H9 (cell line): ENCODE measurements at places on chromosomes 1 and 21. TPM values are rescaled to one million over a fixed set of nuclear protein-coding genes. Genes with fewer than 3 reads are reported as not detected.

GRCh38 chr21:46207920-46208591 is 20.5 kb downstream of the LSS start:
- DNase-seq = no peak

GRCh38 chr1:164905869-164906268 is 346.9 kb downstream of the PBX1 start:
- no peak for DNase-seq

SYT11 gene
- total RNA-seq = 0.28 and 0.39 TPM in 2 replicates

DNA sequence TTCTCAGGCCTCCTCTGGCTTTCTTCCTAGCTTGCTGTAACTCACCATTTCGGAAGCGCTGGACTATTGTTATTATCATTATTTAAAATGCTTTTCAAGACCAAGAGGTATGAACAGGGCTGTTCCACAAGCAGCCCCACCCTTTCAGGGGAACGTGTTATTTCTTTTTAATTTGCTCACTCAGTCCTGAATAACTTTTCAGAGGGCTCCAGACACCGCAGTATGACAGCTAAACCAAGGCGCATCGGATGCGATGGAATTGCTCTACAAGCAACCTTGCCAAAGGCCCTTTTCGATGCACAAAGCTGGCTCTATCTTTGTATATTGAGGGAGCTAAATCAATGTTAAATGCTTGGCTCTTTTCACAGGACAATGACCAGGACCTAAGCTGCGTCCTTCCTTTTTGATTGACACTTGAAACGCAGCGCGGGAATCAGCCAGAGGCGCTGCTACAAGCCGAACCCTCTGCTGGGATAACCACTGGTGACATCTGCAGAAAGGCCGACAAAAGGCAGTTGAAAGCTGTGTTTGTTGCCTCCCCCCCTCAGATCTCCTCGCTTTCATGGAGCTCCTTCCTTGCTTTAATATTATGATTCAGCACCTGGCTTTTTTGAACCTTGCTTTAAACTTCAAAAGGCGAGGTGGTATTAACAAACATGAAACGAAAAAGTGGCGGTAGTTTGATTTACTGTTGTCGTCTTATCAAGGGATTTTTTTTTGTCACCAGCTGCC is 204.7 kb upstream of the PROX1 start:
- no peak for DNase-seq

DNA sequence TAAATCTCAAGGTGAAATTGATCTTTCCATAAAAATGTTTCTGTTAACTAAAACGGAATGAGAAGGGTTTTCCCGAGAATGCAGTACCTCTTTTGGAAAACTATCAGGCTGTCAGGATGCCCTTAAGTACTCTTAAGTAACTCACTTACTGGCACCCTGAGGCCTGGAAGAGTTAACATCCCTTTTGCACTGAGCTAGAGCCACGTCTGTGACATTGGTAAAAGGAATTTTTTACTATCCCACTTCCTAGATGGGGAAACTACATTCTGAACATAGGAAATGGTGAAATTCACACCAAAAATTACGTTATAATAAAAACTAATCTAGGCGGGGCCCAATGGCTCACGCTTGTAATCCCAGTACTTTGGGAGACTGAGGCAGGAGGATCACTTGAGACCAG is 39.7 kb upstream of the MAP10 start:
- DNase-seq = no peak

GRCh38 chr1:186330758-186331157 is 44.3 kb downstream of the TPR start:
- no peak for DNase-seq

DNA sequence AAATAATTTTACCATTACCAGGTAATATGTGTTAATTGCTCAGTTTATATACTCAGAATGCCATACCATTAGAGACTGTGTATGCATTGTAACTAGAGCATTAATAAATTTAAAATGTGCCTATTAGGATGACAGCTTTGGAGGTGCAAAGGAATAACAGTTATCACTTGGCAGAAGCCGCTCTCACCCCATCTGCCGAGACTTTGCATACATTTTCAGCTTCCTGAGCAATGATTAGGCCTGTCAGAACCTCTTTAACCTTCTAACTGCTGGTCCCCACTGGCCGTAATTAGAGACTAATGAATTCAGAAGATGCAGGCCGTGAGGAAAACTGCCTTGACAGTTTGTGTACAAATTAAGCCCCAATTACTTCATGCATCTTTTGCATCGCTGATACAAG is 158.0 kb upstream of the PROX1 start:
- DNase-seq = no peak

- DNase-seq = peak; percentile 30
These were observed 449.0 kb downstream of the MATN1 start for GRCh38 chr1:30274173-30274970.

DNA sequence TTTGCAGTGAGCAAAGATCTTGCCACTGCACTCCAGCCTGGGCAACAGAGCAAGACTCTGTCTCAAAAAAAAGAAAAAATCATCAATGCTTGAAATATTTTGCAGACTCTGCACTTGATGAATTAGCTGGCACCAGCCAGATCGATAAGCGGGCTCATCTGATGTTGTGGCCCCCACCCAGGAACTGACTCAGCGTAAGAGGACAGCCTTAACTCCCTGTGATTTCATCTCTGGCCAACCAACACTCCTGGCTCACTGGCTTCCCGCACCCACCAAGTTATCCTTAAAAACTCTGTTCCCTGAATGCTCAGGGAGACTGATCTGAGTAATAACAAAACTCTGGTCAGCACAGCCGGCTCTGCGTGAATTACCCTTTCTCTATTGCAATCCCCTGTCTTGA is 98.9 kb downstream of the SPSB1 start:
- DNase-seq = no peak

- no peak for DNase-seq
These were observed 96.6 kb downstream of the SEC16B start for GRCh38 chr1:177873238-177873637.

DNA sequence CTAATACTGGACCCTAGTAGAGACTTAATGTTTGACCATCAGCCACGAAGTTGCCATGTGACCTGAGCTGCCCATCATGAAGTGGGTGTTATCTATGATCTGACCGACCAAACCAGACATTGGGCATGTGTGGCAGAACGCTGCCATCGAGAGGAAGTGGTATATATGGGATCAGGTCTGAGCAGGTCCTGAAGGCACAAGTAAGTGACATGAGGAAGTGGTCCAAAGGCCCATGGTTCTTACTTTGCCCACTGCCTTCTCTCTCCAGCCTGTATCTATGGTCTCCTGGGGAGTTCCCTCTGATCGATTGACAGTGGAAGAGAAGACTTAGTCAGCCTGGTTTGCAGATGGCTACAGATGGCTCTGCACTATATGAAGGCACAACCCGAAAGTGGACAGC is 7.9 kb downstream of the SPSB1 start:
- no peak for DNase-seq

DNA sequence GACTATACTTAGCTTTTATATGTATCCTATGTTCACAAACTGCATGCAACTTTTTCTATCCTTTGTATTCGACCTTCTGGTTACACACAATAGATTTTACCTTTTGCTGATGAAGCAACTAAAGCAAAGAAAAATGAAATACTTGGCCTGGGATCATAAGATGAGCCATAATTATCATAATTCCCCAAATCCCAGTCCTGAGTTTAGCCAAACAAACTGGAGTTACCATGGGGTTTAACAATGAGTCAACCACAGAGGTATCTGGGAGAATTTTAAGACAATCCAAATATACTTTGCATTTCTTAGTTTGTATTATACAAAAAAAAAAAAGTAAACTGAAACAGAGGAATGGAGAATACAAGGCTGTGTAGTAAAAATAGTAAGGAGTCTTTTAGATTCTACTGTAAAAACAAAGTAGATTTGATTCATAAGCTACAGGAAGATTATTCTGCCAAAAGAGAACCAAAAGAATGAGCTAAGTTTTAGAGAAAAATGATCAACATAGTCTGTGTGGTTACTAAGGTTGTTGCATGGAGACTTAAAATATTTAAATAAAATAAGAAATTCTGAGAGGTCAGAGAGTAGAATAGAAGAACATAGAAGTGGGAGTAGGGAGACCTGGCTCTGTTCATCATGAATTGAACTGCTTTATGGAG is 60.4 kb upstream of the GORAB start:
- no peak for DNase-seq

DNA sequence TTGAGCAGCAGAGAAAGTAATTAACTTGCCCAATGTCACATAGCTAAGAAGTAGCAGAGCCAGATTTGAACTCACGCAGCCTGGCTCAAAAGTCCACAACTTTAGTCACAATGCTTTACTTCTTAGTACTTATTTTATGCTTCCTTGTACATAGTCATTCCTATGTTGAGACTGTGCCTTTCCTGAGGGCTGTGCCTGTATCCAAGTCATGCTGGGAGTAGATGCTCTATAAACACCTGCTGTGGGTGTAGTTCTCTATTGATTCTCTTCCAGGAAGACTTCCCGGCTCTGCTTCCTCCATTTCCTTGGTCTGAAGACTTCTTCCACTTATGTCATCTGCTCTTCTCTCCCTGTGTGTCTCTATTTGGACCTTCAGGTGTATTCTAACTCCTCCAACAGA is 16.6 kb downstream of the IQGAP3 start:
- DNase-seq = no peak

GSTM5 gene
- not detected in 2 replicates for total RNA-seq

GBP4 gene
- total RNA-seq = not detected in 2 replicates

TP73 gene
- total RNA-seq = 4.7 and 4.9 TPM in 2 replicates

LDLRAD1 gene
- total RNA-seq = not detected in 2 replicates

DNA sequence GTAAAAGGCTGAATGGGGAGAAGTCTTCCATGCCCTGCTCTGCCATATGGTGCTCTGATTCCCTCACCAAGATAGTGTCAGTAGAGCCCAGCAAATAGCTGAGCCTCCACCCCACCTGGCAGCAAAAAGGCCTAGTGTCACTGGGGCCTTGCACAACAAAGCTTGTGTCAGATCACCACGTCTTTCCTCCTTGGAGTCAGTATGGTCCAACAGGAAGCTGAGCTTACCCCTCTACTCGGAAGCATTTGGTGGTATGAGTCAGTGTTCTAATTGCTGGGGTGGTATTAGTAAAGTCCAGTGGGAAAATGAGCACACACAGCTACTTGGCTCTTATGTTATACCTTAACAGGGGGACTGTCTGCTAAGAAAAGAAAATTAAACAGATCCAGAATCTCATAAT is 18.7 kb upstream of the RRP15 start:
- DNase-seq = no peak

GRCh38 chr1:44015206-44015605 is 16.1 kb downstream of the SLC6A9 start:
- DNase-seq = no peak

DNA sequence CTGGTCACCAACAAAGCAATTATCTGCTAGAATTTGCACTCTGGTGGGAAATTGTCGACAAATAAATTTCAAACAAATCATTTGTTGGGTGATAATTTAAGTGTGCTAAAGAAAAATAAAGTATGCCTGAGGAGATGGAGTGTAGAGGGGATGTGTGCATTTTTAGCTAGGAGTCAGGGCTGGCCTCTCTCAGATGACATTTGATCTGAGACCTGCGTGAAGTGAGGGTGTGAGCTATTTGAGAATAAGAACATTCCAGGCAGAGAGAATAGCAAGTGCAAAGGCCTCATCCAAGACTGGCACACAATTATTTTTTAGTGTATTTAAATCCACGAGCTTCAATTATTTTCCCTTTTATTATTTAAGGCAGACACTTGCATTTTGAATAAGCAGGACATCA is 19.7 kb upstream of the S1PR1 start:
- DNase-seq = no peak

ERG gene
- 0.11 and 0.18 TPM in 2 replicates for total RNA-seq

CFAP74 gene
- 0.28 and 0.44 TPM in 2 replicates for total RNA-seq

- no peak for DNase-seq
These were observed 88.1 kb upstream of the HNRNPU start for GRCh38 chr1:244952280-244952933.

GRCh38 chr1:69661686-69662085 is 94.0 kb downstream of the LRRC7 start:
- DNase-seq = no peak

DNA sequence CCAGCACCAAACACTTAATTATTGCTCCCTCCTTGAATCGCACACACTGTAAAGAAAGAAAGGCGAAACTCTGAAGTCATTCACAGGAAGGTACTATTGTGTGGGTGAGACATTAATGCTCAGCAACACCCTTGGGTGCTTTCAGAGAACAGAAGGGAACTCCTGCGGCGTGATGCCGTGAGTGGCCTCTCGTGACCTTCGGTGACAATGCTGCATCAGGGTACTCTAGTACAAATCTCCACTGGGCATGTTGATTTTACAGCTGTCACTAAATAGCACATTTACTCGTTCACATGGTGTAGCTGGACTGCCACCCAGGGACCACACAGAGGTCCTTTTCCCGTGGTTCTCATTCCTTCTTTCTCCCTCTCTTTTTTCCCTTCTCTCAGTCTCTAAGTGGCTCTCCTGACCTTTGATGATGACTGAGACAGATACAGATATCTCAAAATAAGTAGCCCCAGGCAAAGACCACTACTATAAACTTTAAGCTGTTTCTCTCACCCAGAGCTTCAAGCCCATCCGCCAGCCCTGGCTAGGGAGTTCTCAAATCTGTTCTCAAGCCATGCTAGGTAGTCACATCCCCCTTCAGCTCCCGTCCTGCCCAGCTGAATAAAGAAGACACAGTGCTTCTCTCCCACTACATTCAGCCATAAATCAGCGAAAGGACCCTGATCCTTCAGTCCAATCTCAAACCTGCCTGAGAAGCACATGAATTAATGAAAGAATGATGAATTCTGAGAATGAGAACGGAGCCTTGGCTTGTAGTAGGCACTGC is 223.4 kb upstream of the FMN2 start:
- no peak for DNase-seq

SLC16A4 gene
- 0.17 TPM in 1 of 2 replicates, not detected in the other for total RNA-seq

GRCh38 chr1:180287988-180288705 is 58.1 kb downstream of the LHX4 start:
- no peak for DNase-seq

- DNase-seq = no peak
These were observed 75.0 kb upstream of the DUSP10 start for GRCh38 chr1:221816899-221817298.

DNA sequence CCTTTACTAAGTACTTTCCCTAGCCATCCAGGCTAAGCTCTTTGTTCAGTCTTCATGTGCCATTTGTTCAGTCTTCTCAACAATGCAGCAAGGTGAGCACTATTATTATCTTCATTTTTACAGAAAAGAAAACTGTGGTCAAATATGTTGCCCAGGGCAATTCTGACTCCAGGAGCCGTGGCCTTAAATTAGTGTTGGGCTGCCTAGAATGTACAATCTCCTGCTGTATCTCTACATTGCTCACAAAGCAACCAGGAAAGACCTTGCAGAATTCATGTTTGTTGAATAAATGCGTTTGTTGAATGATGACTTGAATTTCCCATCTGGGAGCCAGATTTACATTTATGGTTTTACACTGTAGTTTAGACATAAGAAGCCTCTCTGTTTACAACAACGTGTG is 14.2 kb downstream of the CD101 start:
- no peak for DNase-seq

LIPI gene
- total RNA-seq = not detected in 2 replicates
